ENCODE measurements at places on chromosomes 3 and 15.

- DNase-seq: no peak
These were observed 188.7 kb upstream of the EIF1B start for GRCh38 chr3:40120806-40121205.

- peak; percentile 84 for DNase-seq
These were observed 26.0 kb downstream of the POC1A start for GRCh38 chr3:52128118-52128683.

DNA sequence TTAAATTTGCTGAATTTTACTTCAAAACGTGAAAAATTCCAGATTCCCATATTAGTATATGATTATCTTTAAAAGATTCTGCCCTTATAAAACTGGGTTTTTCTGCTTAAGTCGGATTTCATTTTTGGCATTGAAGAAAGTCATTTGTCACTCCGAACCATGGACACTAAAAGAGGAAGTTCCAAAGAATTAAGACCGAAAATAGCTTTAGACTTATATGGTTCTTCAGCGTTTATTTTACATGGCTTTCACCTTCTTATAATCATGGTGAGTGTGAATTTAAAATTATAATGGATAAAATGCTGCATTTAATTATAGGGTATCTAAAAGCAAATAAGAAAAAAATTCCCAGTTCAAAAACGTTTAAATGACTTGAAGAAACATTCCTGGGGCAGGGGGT lies 1.0 kb downstream of the C3orf38 start:
- DNase-seq: no peak

GRCh38 chr15:64619880-64620839 lies 155.2 kb downstream of the RBPMS2 start:
- no peak for DNase-seq

DNA sequence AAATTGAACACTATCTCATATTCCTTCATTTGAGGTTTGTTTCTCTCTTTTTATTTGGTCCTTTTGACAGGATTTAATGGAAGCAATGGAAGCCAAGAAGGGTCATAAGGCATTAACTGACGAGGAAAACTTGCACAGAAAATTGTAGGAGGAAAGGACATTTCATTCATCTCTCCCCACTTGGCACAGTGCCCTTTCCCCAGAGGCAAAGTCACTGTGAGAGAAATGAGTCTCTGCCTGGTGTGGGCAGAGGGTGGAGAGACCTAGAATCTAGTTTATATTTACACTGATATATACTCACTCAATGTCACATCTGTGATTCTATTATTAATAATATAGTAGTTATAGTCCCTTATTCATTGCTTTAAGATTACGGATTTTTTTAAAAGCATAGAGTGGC lies 324.6 kb upstream of the IL12A start:
- no peak for DNase-seq

DNA sequence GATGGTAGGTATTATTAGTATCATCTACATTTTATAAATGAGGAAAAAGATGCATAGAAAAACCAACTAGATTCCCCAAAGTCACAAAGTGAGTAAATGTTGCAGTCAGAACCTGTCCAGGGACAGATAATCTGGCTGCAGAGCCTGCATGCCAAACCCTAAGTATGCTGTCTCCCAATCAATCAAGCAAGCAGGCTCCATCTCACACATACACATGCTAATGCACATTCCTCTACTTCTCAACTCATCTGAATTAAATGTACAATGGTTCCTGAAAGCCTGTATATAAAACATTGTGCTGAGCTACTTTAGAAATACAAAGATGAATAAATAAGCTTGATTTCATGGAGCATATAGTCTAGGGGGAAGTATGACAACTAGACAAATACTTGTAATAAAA lies 101.0 kb downstream of the CBLB start:
- DNase-seq: no peak

DNA sequence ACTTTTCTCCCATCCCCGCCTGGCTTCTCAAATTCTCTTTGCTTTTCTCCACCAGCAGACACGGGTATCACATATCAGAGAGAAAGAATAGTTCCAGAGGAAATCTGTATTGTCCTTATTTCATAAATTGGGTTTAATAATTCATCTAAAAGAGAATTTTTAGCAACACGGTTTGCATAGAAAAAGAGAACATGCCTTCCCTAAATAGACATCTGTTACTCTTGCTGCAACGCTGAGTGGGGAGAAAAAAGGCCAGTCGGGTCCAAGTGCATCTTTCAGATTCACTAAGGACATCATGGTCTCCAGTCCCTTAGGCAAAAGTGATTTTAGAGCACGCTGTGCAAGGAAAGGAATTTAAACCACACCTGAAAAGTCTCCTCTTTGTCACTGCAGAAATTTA lies 201.3 kb downstream of the ABHD5 start:
- no peak for DNase-seq

- DNase-seq: peak; percentile 57
These were observed 16.9 kb downstream of the SLC24A1 start for GRCh38 chr15:65638681-65639089.

DNA sequence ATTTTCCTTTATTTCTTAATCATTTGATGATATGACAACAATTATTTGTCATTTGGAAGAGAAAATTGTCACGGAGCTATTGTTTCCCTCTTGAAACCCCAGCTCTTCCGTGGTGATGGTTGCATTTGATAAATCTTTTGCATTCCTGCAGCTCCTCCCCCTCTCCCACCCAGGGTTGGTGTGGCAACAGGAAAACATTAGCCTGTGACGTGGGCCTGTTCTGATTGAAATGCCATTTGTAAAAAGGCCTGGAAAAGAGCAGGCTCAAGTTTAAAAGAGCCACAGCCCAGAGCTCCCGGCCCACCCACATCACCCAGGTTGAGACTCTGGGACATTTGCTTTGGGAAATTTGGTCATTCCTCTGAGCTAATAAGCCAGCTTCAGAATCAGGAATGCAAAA lies 282.5 kb downstream of the RPLP1 start:
- DNase-seq: no peak

GRCh38 chr3:125351814-125352456 lies 23.2 kb downstream of the ZNF148 start:
- DNase-seq: no peak

DNA sequence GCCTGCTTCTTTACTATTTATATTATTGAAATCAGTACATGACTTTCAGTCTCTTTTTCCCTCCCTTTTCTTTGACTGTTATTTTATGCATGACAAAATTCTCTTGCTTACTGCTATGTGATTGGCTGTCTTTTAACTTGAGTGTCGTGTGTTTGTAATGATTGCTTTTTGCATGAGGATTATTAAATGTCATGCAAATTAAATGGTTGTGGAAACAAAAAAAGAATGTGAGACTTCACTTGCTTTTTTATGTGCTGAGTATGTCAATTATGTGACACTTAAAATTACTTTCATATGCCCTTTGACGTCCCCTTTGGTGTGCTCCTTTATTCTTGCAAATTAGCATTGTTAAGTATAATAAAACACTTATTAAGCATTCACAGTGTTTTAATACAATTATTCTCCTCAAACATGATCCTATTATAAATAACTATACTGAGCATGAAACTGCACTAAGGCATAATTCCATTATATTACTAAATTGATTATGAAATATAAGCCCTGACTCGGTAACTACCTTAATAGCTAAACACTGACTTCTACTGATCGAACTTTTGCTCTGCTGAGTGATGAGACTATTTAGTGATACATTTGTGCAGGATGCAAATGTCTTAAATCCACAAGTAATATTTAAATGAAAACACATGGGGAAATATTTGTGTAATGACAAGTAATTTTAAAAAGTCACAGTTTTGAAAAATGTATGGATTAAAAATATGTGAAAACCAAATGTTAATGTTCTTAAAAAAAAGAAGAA lies 401.7 kb downstream of the NLGN1 start:
- no peak for DNase-seq

DNA sequence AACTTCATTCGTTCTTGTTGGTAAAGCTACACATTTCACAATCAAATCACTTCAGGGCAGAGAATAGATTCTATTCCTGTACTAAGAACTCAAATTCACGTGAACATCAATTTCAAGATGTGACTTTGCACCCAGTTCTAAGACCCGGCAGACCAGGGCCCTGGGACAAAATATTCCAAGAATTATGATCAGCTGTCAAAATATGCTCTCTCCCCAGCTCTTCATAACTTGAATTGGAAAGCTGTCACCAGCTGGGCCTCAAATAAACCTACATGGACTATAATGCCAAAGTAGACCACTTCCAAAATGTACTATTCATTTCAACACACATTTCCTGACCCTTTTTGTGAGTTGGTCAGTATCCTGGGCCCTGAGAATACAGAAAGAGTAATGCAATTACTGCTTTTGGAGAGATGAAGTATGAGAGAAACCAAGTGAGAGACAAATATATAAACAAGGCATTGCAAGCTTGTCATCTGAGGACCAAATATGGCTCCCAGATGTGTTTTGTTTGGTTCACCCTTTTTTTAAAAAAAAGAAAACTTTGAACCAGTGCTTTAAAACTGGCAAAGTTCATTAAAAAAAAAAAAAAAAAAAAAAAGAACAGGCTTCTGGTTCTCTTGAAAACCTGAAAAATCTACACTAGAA lies 14.9 kb downstream of the MAGI1 start:
- DNase-seq: no peak

DNA sequence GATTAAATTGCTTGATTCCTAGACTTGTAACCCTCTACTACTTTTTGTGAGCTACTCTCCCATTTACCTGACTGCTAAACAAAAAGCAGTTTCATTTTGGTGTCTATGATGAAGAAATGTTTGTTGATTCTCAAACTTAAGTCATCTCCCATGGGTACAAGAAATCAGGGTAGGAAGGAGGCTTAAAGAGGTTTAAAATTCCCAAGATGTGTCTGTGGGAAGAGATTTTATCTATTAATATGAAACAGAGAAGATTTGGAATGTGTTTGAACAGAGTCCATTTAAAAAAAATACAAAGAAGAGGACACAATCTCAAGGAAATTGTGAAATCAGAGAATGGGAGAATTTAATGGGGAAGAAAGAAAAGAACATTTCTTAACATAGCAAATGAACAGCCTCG lies 14.8 kb downstream of the P3H2 start:
- no peak for DNase-seq

DNA sequence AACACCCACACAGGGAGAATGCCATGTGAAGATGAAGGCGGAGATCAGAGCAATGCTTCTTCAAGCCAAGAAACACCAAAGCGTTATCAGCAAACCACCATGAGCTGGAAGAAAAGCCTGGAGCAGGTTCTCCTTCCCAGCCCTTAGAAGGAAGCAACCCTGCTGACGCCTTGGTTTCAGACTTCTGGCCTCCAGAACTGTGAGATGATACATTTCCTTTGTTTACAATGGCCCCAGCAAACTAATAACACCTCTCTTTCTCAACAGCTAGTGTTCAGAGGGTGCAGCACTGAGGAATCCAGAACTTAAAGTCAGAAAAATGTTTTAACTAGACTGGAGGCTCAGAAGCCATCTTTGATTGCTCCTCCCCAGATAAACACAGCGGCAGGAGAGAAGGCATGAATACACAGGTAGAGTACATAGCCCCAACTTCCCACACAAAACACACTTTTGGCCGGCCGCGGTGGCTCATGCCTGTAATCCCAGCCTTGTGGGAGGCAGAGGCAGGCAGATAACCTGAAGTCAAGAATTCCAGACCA lies 132.4 kb upstream of the LPP start:
- DNase-seq: peak; percentile 85

- no peak for DNase-seq
These were observed 289.9 kb upstream of the RASGRP1 start for GRCh38 chr15:38854506-38854905.

GRCh38 chr3:143991713-143992112 lies 20.1 kb downstream of the DIPK2A start:
- no peak for DNase-seq

GRCh38 chr15:101698314-101698713 lies 26.0 kb downstream of the TARS3 start:
- DNase-seq: no peak

Data from HepG2 (cell line).